ENCODE measurements at places on chromosomes 4 and X.

DNA sequence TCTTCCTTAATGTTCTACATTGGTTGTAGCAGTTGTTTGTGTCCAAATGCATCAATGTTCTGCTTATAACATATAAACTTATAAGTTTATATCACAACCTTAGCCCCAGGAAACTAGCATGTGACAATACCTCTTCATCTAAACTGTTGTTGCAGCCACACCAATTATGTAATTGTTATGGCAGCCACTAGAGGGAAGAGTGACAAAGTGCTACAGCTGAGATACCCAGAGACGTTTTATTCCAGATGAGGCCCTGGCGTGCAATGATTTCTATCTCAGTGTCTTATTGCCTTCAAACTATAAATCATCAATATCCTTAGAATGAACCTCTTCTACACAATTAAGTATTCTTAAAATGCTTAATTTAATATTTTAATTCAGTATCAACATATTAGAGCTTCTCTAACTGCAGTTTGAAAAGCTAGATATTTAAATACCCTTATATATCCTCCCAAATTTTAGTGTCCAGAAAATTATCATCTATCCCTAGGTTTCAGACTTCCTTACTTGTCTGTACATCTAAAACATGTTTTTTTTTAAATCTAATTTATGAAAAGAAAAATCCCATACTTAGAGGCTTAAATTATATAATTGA is 171.6 kb downstream of the PCDH10 start:
- no peak for DNase-seq

GRCh38 chrX:50988649-50989048 is 78.1 kb downstream of the BMP15 start:
- no peak for DNase-seq

GRCh38 chrX:21382715-21383114 is 8.5 kb downstream of the CNKSR2 start:
- DNase-seq = no peak

- no peak for DNase-seq
Measured at GRCh38 chr4:125368671-125369081, 53.9 kb downstream of the FAT4 start.

DNA sequence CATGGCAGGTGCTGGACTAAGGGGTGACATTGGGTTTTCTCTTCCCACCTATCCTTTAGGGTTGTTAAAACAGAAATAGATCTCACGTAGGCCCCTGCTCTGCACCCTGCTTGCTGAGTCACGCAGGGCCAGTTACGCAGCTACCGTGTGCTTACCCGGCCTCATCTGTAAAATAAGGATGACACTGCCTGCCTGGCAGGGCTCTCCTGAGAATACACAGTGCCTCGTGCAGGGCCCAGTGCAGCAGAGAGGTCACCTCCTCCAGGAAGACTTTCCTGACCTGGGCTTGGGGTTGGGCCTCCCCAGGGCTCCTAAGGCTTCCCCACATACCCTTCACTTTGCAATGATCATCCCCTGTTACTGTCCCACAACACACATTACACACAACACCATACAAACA is 33.6 kb upstream of the JAKMIP1 start:
- DNase-seq = no peak

DNA sequence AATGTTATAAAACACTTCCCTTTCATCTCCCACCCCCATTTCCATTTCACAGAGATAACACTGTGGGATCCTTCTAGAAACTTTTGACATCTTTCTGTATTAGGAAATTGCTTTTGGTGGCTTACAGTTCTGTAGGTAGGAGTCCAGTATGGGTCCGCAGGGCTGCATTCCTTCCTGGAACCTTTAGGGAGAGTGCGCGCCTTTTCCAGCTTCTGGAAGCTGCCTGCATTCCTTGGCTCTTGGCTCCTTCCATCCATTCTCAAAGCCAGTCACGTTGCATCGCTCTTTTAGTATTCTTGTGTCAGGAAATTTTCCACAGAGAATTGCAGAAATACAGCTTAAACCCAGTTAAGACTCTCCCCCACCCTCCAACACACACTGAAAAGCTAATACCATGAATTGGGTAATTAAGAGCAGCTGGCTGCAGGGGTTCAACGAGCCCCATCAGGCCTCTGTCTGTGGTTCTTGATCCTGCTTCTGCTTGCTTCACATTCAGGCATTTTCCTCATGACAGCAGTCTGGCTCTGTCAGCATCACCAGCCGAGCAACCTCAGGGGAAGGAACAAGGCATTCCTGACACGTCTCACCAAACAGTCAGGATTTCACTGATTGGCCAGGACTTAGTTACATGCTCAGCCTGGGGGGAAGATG is 48.8 kb downstream of the SEPTIN11 start:
- DNase-seq = no peak

DNA sequence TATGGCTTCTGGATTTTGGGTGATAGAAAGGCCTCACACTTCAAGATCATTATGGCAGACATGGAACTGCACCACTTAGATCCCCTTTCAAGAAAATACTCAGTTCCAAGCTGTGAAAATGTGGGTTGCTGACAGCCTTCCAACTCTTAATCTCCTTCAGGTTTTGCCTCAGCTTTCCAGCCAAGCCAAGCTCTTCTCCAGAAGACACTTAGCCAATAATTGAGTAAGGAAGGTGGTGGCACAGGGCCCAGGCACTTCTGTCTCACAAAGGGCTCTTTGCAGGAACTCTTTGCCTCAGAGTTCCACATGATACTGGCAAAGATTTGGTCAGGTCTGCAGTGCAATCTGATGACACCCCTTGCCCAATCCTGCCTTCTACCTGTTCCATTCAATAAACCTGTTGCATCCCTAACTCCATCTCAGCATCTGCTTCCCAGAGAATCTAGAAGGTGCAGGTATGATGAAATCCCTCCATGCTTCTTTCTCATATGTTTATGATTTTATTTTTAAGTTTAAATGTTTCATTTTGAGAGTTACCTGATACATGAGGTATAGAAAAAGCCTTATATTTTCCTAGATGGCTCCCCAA is 30.6 kb downstream of the ANXA5 start:
- no peak for DNase-seq

GRCh38 chr4:47837908-47838294 is at the start of gene CORIN:
TSS of gene CORIN (minus strand) at chr4:47838067. CDS start at chr4:47837949, 118 bp downstream.
- no peak for DNase-seq

- no peak for DNase-seq
Measured at GRCh38 chr4:176565049-176565448, 227.7 kb downstream of the VEGFC start.

DNA sequence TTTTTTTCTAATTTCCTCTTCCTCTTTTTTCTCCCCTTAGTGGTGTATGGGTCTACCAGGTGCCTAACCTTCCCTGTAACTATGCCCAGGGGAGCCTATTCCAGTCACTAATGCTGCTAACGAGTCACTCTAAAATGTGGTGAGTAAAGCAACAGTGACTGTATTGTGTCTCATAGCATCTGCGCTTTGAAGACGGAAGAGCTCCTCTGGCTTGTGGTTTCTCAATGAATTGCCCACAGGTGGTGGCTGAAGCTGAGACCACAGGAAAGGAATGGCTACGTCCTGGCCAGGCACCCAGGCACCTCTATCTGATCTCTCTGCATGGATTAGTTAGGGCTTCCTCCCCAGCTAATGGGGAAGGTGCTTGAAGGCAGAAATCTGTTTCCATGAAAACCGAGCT is 763.5 kb upstream of the FRG1 start:
- DNase-seq = no peak

- DNase-seq = no peak
Measured at GRCh38 chr4:94339779-94340178, 2.9 kb downstream of the HPGDS start.

GRCh38 chr4:25330335-25330734 is 17.8 kb downstream of the ZCCHC4 start:
- no peak for DNase-seq

- DNase-seq = no peak
Measured at GRCh38 chr4:140049849-140050637, 103.9 kb downstream of the MAML3 start.
